ENCODE measurements at places on chromosomes 7 and 10.
A peak's percentile ranks its signal among the peaks of the same experiment; 100 is the strongest.

GRCh38 chr7:55464422-55464821 is 99.3 kb downstream of the LANCL2 start:
- DNase-seq: no peak

GRCh38 chr10:21334891-21335696 is 190.4 kb downstream of the SKIDA1 start:
- DNase-seq: peak; percentile 94

- DNase-seq: no peak
Measured at GRCh38 chr10:10492420-10492819, 525.3 kb upstream of the CELF2 start.

- DNase-seq: peak; percentile 54
Measured at GRCh38 chr10:32909456-32909855, 48.6 kb downstream of the ITGB1 start.

GRCh38 chr7:19707240-19707639 is 1.6 kb downstream of the POLR1F start:
- no peak for DNase-seq

DNA sequence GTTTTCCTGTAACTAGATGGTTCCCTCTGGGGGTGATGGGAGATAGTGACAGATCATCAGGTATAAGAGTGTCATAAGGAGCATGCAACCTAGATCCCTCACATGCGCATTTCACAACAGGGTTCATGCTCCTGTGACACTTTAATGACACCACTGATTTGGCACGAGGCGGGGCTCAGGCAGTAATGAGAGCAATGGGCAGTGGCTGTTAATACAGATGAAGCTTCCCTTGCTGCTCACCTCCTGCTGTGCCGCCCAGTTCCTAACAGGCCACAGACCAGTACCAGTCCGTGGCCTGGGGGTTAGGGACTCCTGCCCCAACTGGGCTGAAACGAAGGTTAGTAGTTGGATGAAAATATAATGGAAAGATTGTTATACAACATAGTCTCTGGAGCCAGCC is 201.6 kb upstream of the LRRN3 start:
- DNase-seq: no peak

DNA sequence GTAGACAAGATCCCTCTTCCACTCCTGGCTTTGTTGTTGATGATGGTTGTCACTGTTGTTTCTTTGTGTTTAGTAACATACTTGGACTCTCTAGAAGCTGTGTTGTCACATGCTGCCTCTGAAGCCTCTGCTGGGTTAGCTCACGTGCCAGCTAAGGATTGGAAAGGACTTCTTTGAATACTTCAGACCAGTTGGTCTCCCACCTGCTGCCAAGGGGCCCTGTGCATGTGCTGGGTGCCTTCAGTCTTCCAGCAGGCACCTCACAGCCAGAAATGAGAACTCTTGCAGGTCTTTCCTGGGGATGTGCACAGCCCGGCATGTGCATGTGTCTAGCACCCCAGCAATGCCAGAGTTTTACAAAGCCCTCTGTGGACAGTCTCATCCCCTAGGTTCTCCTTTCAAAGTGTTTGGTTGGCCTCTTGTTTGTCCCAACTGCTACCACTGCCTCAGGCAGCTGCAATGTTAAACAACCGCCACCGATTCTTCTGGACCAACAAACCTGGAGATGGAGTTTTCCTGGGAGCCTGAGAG is 21.7 kb upstream of the NCAPG2 start:
- DNase-seq: no peak

- no peak for DNase-seq
Measured at GRCh38 chr10:12403119-12403518, 53.8 kb downstream of the CAMK1D start.

DNA sequence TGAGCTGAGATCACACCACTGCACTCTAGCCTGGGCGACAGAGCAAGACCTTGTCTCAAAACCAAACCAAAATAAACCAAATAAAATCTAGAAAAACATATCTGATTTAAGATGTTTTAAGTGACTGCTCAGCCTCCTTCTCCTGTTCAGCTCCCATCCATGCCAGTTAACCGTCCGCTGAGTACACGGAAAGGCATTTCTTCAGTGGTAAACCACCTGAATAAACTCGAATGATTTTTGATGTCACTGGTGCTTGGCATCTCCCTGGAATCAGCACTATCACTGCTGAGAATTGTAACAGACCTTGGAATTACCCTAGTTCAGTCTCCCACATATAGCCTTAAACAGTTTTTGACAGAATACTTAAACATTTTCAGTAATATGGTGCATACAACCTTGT is 24.1 kb upstream of the NRCAM start:
- no peak for DNase-seq

- DNase-seq: no peak
Measured at GRCh38 chr7:21867816-21868575, 77.7 kb downstream of the CDCA7L start.

DNA sequence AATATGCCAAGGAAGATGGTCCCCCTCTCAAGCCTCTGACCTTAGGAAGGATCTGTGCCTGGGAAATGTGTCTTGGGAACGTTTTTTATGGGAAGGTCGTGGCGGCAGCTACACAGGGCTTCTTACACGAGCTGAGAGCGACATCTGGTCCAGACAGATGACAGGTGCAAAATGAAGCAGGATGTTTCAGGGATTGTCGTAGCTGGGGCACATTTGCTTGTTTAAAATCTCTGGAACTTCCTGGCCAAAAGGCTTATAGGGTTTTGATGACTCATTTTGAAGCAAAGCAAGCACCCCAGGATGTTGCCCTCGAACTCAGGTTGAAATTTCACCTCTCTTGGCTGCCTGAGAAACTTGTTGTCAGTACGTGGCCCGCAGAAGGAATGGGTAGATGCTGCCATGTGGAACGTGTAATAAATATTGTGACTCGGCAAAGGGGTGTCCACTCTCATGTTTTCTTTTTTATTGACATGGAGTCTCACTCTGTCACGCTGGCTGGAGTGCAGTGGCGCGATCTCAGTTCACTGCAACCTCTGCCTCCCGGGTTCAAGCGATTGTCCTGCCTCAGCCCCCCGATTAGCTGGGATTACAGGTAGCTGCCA is 117.5 kb downstream of the CAMK1D start:
- DNase-seq: no peak

GRCh38 chr7:85090143-85090542 is 96.7 kb downstream of the SEMA3D start:
- no peak for DNase-seq

GRCh38 chr7:44324481-44325200 is 753 bp downstream of the CAMK2B start:
- no peak for DNase-seq

- DNase-seq: no peak
Measured at GRCh38 chr7:109158246-109158645, 588.6 kb downstream of the DNAJB9 start.

- no peak for DNase-seq
Measured at GRCh38 chr10:82210331-82210730, 335.3 kb downstream of the NRG3 start.

DNA sequence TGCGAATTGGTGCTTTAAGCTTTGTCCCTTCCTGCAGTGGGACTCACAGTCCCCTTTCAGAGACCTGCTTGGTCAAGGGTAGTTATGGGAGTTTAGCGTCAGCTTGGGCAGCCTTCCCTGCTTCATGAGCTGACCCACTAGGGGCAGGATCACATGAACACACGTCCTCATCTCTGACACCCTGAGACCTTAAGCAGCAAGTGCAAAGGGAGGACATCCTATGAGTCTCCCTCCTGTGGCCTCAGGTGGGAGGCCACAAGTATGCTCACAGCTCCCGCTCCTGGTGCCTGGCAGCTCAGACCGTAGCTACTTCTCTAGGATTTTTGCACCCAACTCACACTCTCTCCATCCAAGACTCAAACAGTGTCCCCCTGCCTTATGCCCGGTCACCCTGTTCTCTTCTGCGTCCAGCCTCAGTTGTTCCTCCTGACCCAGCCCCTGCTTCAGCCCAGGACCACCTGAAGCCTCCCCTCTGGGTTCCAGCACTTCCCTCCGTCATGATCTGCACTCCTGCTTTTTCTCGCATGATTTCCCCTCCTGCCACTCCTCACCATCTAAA is 136.6 kb upstream of the FAM20C start:
- no peak for DNase-seq

- DNase-seq: no peak
Measured at GRCh38 chr7:100804681-100805431, 22.5 kb downstream of the EPHB4 start.

DNA sequence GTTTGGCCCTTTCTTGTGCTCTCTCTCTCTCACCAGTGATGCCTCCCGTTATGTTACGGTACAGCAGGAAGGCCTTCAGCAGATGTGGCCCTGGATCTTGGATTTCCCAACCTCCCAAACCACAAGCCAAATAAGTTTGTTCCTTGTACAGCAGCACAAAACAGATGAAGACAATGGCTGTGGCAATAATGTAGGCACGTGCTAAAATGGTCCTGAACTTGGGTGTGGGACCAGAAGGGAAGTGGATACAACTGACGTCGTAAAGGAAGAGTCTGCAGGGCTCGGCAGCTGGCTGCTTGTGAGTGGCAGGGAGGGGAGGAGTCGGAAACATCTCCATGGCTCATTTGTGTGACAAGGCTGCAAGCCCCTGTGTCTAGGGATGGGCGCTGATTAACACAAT is 26.8 kb downstream of the PROSER2 start:
- DNase-seq: peak; percentile 77

DNA sequence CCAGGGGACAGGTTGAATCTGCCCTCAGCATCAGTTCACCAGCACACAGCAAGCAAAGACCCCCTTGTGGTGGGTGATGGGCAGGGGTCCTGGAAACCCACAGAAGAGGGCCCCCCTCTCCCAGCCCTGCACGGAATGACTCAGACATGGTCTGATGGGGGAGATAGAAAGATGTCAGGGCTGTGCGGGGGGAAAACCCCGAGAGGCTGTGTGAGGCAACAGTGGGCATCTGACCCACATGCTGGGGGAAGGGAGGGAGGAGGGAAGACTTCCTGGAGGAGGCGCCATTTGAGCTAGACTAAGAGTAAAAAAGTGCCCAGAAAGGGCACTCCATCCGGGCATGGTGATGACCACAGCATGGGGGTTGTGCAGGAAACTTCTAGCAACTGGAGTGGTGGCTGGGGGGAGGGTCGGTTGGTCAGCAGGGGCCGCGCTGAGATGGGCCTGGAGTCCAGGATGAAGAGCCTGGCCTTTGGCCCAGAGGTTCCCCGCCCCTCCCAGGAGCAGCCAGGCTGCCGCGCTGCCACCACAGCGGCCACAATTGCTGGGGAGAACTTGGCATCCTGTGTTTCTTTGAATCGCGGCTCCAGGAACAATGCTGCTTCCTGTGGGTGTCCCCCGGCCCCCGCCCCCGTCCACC is 2.5 kb downstream of the LFNG start:
- no peak for DNase-seq

DNA sequence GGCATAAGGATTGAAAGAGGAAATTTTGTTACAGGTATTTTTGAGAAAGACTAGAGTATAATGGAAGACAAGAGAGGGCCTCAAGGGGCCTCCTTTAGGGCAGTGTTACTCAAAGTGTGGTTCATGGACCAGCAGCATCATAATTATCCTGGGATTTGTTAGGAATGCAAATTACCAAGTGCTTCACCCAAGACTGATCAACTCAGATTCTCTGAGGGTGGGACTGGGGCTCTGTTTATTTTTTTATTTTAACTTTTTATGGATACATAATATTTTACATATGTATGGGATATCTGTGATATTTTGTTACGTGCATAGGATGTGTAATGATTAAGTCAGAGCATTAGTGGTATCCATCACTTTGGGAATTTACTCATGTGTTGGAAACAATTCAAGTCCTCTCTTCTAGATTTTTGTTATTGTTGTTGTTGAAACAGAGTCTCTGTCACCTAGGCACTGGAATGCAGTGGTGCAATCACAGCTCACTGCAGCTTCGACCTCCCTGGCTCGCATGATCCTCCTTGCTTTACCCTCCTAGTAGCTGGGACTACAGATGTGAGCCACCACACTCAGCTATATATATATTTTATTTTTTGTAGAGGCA is 2.2 kb upstream of the KCTD7 start:
- peak; percentile 87 for DNase-seq

GRCh38 chr7:33346055-33346454 is 216.7 kb downstream of the BBS9 start:
- no peak for DNase-seq

- no peak for DNase-seq
Measured at GRCh38 chr10:104579136-104579535, 62.0 kb upstream of the SORCS3 start.

DNA sequence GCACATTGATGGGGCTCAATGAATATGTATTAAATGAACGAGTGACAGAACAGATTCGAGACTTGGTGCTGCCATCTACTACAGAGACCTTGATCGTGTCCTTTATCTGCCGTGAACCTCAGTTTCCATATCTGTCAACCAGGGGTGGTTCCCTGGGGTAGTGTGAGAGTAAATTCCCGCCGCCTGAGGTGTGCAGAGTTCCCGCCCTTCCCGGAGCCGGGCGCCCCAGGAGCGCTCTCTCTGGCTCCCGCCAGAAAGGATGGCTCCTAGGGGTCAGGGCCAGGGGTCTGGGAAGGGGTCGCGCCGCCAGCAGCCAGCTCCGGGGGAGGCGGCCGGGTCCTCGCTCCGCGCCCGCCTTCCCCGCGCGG is 333 bp upstream of the PLCE1 start:
- DNase-seq: no peak

DNA sequence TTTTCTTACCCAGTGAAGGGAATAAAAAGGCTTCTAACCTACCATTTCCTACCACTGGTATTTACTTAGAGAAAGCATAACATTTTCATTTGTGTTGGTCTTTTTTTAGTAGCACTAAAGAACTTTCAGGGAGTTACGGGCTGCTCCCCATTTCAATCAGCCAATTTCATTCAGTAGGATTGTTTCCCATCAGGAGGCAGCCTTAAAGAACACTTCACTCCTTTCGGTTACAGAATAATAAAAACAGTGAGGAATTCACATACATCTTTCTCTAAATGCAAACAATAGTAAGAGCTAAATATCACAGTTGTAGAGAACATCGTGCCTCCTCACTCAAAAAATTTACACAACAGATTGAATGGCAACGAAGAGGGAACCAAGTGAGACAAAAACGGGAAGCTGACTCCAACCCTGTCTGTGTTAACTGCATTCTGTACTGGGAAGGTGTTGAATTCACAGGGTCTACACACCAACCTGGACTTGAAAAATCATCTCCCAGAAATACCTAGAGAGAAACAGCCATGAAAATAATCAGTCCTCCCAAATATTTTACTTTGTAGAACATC is 55.5 kb upstream of the ABLIM1 start:
- no peak for DNase-seq

DNA sequence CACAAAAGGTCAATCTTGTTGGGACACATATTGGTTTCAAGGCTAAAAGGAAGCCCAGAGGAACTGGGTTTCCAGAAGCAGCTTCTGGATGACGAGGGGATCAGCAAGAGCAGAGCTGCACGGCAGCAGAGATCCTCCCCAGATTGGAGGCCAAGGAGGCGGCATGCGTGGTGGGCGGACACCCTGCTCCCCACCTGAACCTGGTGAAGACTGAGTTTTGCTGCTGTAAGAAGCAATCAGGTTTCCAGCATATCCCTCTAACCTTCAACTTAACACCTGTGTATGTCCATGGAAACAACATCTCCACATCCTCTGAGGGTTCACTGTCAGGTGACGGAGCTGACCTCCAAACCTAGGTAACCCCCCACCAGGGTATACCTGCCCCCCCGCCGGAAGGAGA is 35.1 kb downstream of the SLIT1 start:
- DNase-seq: no peak
